AML-193 (cell line): ENCODE measurements at places on chromosomes 1 and 21.
A peak's percentile ranks its signal among the peaks of the same experiment; 100 is the strongest.

DNA sequence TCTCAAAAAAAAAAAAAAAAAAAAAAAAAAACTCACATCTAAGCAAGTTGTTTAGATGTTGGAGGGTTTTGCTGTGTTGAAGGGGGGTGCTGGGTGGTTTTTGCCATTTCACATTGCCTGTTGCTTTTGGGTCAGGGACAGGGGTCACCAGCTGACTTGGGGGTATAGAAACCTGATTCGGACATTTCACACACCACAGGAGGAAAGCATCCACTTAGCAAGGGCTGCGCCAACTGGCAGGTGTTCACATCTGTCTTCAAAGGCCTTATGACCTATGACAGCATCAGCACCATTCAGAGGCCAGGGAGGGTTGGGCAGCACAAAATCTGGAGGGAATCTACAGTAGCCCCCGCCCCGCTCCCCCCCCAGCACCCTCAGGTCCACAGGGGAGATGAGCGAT lies 45.2 kb downstream of the SYF2 start:
- DNase-seq = no peak

DNA sequence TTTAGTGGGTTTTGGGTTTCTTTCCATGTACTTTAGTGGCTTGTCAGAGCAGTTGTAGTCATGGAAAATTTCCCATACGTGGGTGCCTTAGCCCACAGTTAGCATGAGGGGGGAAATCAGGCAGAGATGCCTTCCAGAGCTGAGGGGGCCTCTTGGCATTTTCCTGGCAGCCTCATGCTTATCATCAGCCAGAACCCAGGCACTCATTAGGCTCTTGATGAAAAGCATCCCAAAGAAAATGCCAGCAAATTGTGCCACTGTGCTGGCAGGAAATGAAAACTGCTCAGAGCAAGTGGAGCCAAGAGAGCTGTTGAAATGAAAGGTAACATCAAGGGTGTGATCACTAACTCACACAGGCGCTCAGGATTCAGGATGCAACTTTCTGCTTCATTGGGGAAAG lies 128.0 kb downstream of the TNNI3K start:
- no peak for DNase-seq

GRCh38 chr1:192159781-192160180 lies 1.5 kb downstream of the RGS18 start:
- DNase-seq = peak; percentile 70

- DNase-seq = no peak
Measured at GRCh38 chr21:43328958-43329691, 97.8 kb downstream of the SIK1 start.

- DNase-seq = no peak
Measured at GRCh38 chr21:25904044-25904695, 169.4 kb downstream of the GABPA start.

DNA sequence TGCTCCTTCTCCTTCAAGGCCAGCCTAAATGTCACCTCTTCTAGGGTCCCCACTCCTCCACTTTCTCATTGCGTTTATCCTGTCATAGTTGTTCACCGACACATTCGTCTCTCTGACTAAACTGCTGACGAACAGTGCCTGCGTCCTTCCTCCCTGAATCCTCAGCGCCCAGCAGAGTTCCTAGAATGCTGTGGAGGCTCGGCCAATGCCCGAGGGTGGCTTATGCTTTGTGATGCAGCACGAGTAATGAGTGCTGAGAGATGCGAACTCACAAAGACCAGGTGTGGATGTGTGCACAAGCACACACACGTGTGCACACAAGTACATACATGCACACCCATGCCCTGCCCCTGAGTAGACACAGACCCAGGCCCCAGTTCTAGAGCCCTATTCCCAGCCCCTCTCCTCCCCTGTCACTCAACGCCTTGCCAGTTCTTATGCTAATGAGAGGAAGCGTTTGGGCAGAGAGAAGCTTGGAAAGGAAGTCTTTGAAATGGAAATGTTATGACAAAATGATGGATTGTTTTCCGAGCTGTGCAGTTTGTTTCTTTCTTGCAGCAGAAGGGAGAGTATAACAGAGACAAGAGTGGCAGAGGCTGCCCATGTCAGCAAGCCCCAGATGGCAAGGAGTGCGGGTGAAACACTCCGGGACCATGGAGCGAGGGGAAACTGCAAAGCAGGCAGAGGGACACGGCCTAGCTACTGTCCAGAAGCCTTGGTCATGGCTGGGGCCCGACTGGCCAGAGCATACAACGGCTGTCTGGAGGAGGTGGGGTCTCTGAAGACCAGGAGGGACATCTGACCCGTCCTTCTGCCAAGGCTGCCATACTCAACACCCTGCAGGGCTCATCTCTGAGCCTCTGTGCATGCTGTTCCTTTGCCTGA lies 24.2 kb downstream of the KCNA10 start:
- DNase-seq = no peak

GRCh38 chr1:205630241-205630640 lies 1.6 kb downstream of the ELK4 start:
- DNase-seq = no peak

GRCh38 chr1:27284425-27285273 lies 37.3 kb upstream of the TMEM222 start:
- DNase-seq = peak; percentile 69

GRCh38 chr1:115641762-115642167 lies at the start of gene VANGL1:
TSS of gene VANGL1 (plus strand) at chr1:115641970. CDS start at chr1:115651414, 9,444 bp downstream.
- peak; percentile 3 for DNase-seq

- DNase-seq = no peak
Measured at GRCh38 chr1:2431103-2431502, 18.7 kb upstream of the PEX10 start.

GRCh38 chr1:150008699-150009098 lies 1.8 kb downstream of the OTUD7B start:
- no peak for DNase-seq

- no peak for DNase-seq
Measured at GRCh38 chr1:27661412-27662075, 10.4 kb downstream of the IFI6 start.

GRCh38 chr1:211518330-211519289 lies 26.6 kb upstream of the RD3 start:
- no peak for DNase-seq

DNA sequence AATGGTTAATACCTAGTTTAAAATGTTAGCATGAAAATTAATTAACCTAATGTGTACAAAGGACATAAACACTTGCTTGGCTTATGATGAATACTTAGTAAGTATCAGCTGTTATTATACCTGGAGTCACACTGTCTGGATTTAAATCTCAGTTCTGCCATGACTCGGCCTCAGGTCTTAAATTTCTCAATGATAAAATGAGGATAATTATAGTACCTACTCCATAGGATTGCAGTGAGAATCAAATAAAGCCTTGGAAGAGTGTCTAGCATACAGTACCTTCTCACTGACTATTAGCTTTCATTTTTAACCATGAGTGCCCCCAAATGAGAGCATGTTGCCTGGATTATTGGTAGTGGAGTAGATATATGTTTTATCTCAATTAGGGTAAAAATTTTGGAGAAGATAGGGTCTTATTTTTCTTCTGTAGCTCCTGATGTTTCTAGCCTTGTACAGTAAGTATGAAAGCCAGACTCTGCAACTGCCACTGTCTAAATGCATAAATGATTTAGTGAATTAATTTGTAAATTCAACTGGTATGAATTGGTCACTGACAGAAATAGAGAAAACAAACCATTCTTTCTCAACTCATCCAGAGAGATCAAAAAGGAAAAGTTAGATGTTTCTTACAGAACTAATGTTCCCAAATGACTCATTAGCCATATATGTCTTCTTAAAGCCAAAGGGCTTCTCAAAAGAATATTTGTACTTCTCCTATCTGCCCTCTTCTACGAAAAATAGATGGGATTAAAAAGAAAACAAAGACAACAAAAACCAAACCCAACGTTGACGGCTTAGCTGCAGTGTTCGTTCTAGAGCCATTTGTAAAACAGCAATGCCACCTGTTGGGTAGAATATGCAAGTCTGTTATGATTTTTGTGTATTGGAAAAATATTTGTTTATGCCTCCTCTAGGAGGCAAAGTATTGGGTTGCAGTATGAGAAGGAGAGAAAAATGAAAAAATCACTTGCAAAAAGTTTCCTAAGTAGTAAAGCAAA lies 53.8 kb upstream of the MROH9 start:
- no peak for DNase-seq

GRCh38 chr1:84653130-84653677 lies 37.1 kb downstream of the SSX2IP start:
- peak; percentile 6 for DNase-seq

GRCh38 chr1:10768552-10768951 lies 27.9 kb downstream of the CASZ1 start:
- no peak for DNase-seq

DNA sequence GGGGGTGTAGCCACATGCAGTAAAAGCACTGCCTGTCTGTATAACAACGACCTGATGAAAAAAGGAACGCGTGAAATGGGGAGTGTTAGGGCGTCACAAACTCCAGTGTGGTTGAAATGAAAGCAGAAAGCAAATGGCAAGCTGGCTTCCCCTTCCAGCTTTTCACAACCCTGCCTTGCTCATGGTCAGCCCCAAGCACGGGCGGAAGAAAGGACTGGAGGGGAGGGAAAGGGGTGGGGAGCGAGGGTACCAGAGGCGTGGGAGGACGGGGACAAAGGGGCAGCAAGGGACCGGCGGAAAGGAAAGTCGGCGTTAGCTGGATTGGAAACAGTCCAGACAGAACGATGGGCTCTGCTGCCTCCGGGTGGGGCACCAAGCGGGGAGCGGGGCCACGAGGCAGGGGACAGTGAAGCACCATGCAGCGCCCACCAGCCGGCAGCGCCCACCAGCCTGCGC lies 9.6 kb downstream of the VPS26C start:
- peak; percentile 56 for DNase-seq

GRCh38 chr1:66984491-66984890 lies 59.7 kb downstream of the MIER1 start:
- no peak for DNase-seq

GRCh38 chr1:25204797-25205480 lies 27.4 kb downstream of the SYF2 start:
- peak; percentile 54 for DNase-seq

DNA sequence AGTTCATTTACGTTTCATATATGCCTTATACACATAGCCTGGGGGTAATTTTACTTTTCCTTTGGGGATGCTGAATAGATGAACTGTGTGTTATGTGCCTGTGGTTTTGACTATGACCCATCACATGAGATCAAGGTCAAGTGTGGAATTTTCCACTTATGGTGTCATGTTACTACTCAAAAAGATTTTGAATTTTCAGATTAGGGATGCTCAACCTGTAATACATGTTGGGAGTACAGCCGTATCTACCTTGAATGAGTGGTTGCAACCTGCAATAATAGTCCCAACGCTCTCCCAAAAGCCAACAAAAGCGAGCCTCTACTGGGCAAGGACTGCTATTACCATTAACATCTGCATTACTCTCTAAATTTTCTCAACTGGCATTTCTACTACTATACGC lies 68.5 kb upstream of the SDC3 start:
- no peak for DNase-seq

GRCh38 chr1:22837332-22837731 lies 126.7 kb downstream of the EPHB2 start:
- DNase-seq = no peak

- DNase-seq = no peak
Measured at GRCh38 chr1:178898401-178898800, 27.5 kb upstream of the ANGPTL1 start.

- DNase-seq = no peak
Measured at GRCh38 chr1:205351984-205352713, 4.6 kb downstream of the KLHDC8A start.

GRCh38 chr21:37711836-37712568 lies 204.3 kb downstream of the KCNJ6 start:
- peak; percentile 57 for DNase-seq

- no peak for DNase-seq
Measured at GRCh38 chr1:204835737-204836136, 34.9 kb upstream of the NFASC start.

GRCh38 chr21:40795313-40795712 lies 51.6 kb downstream of the DSCAM start:
- no peak for DNase-seq

DNA sequence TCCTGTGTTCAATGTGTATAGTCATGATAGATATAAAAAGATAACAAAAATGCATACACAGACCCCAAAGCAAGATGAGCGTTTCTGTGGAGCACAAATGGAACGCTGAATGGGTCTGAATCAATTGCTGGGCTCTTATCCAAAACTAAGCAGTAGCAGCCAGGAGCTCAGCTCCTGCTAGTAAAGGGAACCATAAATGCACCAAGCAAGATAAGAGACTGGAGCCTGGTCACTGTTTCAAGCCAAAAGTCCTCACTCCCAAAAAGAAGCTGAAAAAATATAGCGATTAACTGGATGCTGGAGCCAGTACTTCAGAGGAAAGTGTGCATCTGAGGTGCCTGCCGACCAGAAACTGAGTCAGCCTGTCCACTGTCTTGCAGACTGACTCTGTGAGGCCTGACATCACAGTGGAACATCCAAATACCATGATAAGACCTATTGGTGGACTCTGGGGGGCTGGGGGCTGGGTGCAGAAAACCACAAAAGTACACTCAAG lies 68.9 kb downstream of the LRRC8C start:
- DNase-seq = no peak

- DNase-seq = no peak
Measured at GRCh38 chr1:39145331-39145965, 59.0 kb upstream of the MACF1 start.

DNA sequence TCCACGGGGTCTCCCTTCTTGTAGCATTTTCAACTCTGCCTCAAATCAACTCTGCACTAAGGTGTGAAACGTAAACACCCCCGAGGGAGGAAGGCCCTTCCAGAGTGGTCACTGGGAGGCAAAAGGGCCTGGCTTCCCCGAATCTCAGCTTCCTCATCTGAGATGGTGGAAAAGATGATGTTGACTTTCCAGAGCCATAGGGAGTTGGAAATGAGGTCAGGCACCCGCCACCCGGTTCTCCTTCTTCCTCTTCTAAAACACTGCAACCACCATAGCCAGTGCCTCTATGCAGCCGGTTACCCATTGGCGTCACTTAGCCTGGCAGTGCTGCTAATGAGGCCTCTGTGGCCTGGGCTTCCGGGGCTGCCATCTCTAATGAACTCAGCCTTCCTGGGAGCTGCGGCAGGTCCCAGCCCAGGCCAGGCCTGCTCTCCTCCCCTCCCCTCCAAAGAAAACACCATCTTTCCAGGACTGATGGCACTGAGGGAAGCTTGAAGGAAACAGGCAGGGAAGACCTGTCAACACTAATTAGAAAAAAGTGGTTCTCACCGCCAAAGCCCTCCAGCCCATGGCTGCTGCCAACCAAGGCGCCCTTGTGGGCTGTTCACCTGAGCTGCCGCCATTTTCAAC lies 175.0 kb downstream of the KAZN start:
- no peak for DNase-seq

DNA sequence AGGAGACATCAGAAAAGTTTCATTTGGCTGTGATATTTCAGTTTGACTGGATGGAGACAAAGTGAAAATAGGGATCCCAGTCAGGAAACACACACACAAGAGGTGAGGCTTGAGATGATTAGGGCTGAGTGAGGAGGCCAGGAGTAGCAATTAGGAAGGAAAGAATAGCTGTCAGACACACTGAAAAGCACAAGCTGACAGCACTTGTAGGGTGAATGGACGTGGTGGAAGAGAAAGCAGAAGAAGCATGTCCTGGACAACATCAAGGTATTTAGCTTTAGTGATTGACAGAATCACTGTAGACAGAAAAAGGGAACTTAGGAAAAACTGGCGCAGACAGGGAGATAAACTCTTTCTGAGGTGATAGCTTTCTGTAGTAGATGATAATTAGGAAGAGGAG lies 347.7 kb downstream of the TGFB2 start:
- no peak for DNase-seq
